ENCODE measurements at places on chromosomes 5 and 9.

- no peak for DNase-seq
Measured at GRCh38 chr9:95175523-95175922, 142.0 kb downstream of the FANCC start.

DNA sequence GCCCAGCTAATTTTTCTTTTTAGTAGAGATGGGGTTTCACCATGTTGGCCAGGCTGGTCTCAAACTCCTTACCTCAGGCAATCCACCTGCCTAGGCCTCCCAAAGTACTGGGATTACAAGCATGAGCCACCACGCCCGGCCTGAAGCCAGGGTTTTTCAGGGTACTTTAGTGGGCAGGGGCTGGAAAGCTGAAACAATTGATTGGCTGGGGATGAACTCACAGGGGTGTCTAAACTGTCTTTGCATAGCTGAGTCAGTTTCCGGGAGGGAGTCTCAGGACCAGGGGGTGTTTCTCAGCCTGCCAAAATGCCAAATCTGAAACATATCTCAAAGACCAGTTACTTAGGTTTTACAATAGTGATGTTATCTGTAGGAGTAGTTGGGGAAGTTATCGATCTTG, 46.1 kb downstream of the PRUNE2 start:
- no peak for DNase-seq

DNA sequence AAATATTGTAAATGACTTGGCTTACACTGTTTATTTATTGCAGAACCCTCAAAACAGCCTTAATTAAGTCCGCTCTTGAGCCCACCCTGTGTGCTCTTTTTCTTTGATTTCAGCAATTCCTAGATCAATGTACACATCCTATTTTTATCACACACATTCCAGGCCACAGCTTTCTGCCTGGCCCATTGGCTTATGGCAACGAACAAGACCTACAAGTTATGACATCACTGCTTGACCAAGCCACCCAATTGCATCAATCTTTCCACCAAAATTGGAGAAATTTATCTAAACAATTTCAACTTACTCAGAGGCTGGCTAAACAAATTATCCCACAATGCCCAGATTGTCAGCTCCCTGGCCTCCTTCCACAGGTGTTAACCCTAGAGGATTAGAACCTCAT, 158.4 kb downstream of the CPLANE1 start:
- no peak for DNase-seq

- DNase-seq, result no peak
Measured at GRCh38 chr5:39648848-39649227, 224.1 kb upstream of the DAB2 start.

DNA sequence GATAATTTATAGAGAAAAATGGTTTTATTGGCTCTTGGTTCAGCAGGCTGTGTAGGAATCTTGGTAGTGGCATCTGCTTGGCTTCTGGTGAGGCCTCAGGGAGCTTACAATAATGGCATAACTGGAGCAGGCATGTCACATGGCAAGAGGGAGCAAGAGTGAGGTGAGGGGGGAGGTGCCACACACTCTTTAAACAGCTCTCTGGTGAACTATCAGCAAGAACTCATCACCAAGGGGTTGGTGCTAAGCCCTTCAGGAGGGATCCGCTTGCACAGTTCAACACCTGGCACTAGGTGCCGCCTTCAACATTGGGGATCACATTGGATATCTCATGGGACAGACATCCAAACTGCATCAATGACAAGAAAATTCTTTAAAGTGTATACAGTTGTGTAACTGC, 10.5 kb downstream of the GPBP1 start:
- DNase-seq, result no peak

DNA sequence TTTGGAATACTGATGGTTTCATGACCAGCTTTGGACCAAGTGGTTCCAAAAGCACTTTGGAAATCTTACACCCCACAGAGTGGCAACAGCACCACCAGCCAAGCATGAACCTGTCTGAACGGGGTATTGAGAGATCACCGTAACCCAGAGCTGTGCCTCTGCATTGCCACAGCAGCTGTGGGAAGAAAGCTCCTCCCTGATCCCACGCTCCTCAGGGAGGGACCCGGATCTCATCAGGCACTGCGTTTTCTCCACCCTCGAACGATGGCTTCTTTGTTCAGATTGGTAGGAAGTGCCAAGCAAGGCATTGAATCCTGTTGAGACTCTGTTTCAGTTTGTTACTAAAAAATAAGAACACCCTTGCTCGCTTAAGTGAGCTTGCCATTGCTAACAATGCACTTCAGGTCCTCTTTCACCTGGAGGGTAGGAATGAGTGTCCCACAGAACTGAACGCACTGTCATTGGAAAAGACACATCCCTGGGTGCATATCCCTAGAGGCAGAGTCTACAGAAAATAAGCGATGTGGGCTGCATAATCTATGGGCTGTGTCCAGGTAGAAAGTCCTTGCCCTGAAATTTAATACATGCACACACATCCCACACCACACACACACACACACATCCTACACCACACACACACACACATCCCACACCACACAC, 118.0 kb upstream of the ICE1 start:
- no peak for DNase-seq

DNA sequence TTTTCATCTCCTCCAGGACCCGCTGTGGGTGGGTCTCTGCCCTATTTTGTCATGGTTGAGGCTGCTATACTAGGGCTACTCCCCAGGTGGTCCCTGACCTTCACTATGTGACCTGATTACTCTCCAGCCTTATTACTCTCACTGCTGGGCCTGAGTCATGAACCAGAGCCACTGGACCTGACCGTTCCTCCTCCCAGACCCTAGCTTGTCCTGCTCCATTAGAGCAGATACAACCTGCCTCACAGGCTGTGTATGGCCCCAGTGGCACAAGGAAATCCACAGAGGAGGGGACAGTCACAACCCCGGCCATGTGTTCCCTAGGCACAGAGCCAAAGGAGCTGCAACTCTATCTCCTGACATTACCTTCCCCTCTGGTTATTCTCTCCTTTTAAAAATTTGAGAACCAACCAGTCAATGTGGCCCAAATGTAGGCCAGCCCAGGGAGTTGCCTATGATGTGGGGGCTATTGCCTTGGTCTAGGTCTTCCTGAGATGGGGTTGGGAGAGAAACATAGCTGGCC, 96.0 kb upstream of the FSTL4 start:
- no peak for DNase-seq

DNA sequence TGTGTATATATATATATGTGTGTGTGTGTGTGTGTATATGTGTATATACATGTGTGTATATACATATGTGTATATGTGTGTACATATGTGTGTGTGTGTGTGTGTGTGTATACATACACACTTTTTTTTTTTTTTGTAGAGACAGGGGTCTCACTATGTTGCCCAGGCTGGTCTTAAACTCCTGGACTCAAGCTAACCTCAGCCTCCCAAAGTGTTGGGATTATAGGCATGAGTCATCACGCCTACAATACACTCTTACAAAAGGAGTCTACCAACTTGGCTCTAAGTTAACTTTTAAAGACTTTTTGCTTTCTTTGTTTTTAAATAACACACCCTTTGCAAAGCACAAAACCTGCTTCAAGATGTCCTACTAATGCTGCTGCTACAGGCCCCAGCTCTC, 2.1 kb downstream of the C9orf78 start:
- DNase-seq, result no peak

- no peak for DNase-seq
Measured at GRCh38 chr9:35718721-35719511, 13.1 kb downstream of the TLN1 start.

DNA sequence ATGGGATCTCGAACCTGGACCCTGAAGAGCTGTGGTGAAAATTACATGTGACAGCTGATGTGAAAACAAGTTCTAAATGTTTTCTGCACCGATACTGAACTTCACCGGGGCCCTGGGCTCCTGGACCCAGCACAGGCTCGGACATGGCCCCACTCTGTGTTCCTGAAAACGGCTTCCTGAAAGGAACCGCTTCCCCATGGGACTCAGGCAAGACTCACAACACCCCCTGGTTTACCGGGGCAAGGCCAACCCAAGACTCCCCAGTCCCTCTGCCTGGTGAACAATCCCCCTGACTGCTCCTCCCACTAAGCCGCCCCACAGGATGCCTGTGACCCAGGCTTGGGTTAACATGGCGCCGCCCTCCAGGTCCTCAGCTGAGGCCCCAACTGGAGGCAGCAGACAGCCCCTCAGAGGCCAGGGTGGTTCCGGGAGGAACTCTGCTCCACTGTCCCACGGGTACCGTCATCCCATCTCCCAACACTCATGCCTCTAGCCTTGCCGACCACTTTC, 124.5 kb upstream of the FOXD4L5 start:
- no peak for DNase-seq

DNA sequence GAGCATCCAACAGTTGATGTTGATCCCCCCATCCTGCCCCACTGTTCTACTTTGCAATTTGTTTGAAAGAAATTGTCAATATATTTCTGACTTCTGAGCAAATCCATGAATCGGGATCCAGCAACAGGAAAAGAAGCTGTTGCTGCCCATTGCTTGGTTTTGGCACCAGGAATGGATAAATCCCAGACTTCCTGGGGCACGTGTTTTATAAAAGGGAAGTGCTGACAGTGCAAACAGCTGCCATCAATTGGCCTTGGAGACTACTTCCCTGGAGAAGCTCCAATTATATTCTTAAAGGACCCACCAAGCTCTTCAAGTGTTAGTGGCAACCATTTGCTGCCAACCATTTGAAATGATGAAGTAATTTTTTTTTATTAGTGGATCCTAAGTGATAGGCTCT, 13.7 kb downstream of the STK32A start:
- DNase-seq, result no peak

- no peak for DNase-seq
Measured at GRCh38 chr9:137552022-137552768, 516 bp downstream of the MRPL41 start.

GRCh38 chr9:35757226-35757891, 3.3 kb upstream of the MSMP start:
- peak; percentile 15 for DNase-seq

GRCh38 chr5:150126199-150126920, 29.3 kb downstream of the PDGFRB start:
- DNase-seq, result no peak

- peak; percentile 13 for DNase-seq
Measured at GRCh38 chr9:130433168-130433946, 11.4 kb upstream of the ASS1 start.

DNA sequence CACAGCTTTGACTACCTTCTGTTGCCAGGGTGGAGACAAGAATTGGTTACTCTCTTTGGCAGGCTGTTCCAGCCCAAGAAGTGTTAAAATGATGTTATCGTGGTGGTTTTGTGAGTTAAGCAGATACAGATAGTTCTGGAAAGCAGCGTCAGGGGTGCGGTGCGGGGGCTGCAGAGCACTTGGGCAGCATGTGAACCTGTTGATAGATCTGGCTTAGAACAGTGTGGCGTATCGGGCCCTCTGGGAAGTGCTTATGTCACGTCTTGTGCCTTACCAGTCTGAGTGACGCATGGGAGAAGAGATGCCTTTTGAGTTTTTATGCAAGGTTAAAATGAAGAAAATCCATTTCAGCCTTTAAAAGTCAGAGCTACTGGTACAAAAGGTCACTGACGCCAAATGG, 152.5 kb downstream of the PRKACG start:
- DNase-seq, result no peak

- no peak for DNase-seq
Measured at GRCh38 chr5:64144425-64145215, 21.0 kb upstream of the RNF180 start.

- DNase-seq, result peak; percentile 70
Measured at GRCh38 chr5:76641514-76642120, 18.4 kb upstream of the F2RL2 start.

DNA sequence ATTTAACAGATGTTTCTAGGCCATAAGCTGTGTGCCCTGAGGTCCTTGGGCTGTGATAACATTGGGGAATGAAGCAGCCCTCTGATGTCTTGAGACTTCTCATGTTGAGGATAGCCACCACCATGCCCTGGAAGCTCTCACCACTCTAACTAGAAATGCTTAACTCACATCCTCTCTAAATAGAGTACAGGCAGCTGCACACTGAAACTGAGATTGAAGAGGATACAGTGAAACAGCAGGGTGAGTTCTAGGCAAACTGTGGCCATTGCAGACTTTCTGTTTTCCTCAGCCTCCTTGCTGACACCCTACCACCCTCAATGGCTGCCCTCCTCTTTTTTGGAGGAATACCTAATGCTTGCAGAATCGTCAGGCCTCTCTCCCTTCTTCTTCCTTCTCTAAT, 22.4 kb downstream of the UTP15 start:
- DNase-seq, result no peak

GRCh38 chr5:133129289-133129688, 77.5 kb downstream of the HSPA4 start:
- no peak for DNase-seq

GRCh38 chr9:90727488-90727887, 74.1 kb upstream of the SYK start:
- DNase-seq, result no peak
